Stimulated activated CD4-positive, alpha-beta T cell treated with anti-CD3 and anti-CD28 coated beads, Interleukin-4, amount 100 ng/mL, for 48 hours (primary cell): ENCODE measurements at places on chromosomes 11 and 22.

DNA sequence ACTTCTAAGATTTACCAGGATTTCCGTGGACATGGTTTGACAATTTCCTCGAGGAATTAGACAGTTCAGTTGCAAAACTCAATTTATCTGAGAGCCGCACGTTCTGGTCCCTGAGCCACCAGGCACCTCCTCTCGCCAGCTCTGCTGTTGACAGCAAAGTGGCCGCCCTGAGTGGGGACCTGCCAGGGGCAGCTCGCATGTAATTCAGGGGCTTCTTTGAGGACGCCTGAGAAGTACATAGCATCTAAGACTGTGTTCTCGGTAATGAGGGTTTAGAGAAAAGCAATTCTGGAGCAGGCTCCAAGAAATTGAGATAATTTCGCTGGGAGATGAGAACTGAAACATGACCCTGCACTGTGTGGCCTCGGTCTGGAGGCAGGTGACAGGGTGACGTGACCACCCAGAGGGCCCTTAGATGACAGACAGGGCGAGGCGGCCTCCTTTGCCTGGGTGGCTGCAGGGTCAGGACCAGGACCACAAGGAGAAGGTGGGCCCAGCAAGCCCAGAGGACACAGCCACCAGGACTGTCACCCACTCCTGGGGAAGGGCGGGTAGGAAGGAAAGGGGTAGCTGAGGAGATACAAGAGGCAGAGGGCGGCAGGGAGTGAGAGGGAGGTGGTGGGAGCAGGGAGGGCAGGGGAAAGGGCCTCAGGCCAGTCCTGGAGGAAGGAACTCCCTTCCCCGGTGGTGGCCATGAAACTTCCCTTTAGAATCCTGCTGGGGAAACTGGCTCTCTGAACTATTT, 55.0 kb downstream of the RTL6 start:
- DNase-seq, result no peak

DNA sequence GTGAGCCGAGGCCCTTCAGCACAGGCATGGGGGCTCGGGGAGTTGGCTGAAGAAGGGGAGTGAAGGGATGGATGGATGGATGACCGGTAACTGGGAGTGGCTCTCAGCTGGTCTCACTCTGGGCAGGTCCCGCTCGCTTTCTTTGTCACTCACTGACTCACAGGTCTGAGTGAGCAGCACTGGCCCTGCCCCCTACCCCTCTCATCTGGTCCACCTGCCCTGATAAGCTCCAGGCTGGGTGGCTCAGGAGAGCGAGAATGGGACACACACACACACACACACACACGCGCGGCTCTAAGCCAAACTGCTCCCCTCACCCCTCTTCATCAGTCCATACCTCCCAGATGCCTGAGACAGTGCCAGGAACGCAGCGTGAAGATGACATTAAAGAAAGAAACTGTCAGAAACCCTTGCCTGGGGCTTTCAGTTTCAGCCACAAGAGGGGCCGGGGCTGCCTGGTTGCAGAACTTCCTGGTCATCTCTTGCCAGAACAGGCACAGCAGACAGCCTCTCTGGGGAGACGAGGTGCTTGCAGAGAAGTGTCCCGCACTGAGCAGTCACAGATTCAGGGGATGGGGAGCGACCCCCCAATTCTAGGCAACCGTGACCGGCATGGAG, 16.5 kb upstream of the SHISAL1 start:
- peak; percentile 9 for DNase-seq

DNA sequence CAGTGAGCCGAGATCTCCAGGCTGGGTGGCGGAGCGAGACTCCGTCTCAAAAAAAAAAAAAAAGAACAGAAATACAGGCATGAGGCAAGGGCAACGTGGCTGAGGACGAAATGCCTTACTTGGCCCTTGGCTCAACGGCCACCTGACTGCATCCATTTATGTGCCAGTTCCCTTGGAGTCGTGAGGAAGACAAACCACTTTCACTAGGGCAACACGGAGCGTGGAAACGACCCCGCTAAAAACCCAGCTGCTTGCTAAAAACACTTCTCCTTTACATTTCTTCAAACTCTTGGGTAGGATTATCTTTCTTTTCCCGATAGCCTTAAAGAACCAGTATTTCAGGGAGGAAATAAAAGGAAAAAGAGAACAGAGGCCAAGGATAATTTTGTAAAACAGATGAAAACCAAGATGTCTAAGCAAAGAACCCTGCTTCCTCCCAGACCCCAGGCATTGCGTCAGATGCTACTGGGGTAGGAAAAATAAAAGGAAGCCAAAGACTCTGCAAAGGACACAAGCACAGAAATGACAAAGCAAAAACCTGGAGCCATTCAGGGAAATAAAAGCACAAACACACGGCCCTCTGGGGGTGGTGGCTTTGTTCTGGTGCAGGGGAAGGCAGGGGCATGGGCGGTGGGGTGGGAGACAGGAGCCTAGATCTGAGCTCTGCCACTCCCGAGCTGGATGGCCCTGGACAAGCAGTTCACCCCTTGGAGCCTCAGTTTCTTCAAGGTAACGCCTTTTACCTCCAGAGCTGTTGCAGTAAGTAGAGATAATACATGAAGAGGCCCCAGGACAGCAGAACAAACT, 37.0 kb downstream of the PC start:
- no peak for DNase-seq

- DNase-seq, result no peak
These were observed 194 bp downstream of the SF1 start for GRCh38 chr11:64778223-64778472.

DNA sequence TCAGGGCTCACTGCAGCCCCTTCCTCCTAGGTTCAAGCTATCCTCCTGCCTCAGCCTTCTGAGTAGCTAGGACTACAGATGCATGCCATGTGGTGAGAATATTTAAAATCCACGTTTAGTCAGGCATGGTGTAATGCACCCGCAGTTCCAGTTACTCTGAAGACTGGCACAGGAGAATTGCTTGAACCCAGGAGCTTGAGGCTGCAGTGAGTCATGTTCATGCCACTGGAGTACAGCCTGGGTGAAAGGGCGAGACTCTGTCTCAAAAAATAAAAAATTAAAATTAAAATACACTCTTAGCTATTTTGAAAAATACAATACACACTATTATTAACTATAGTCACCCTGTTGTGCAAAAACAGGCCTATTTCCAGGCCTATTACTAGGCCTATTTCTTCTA, 38.4 kb downstream of the NOX4 start:
- DNase-seq, result no peak

GRCh38 chr11:95111923-95112540, 22.4 kb downstream of the ENDOD1 start:
- DNase-seq, result no peak

DNA sequence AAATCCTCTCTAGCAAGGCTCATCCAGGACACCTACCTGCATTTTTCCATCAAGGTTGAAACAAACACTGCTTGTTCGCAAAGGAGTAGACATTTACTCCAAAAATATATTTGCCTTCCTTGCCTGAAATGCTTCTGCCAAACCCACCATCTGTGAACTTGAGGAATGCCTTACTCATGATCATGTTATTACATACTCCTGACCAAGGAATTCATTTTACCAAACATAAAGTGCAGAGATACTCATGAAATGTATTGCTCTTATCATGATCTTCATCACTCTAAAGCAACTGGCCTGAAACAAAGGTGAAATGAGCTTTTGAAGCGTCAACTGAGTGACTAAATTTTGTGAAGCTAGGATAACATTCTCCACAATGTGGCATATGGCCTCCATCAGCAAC, 243.1 kb upstream of the CCDC179 start:
- DNase-seq, result no peak

GRCh38 chr11:96086111-96086510, 162.2 kb upstream of the MTMR2 start:
- DNase-seq, result no peak

- DNase-seq, result no peak
These were observed 13.6 kb upstream of the PHOX2A start for GRCh38 chr11:72257570-72257969.

GRCh38 chr11:42802201-42802899, 509.4 kb upstream of the API5 start:
- no peak for DNase-seq

GRCh38 chr11:77136784-77137420, 8.9 kb downstream of the MYO7A start:
- no peak for DNase-seq

GRCh38 chr22:36368359-36368983, 19.3 kb downstream of the MYH9 start:
- DNase-seq, result no peak
